ENCODE measurements at places on chromosomes 5 and 9.
A peak's percentile ranks its signal among the peaks of the same experiment; 100 is the strongest.

DNA sequence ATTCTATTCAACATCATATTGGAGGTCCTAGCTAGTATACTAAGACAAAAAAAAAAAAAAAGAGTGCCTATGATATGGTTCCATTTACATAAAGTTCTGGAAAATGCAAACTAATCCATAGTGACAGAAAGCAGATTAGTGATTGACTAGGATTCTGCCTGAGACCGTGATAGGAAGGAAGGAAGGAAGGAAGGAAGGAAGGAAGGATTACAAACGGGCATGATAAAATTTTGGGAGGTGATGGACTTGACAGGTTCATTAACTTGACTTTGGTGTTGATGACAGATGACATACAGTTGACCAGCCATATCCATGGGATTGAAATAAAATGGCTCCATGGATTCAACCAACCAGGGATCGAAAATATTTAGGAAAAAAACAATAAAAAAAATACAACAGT is 79.1 kb upstream of the MAN2A1 start:
- DNase-seq = no peak
- H3K27me3 ChIP-seq = no peaks in the 10 kb centered on the region
- H3K4me3 ChIP-seq = no peak overlapping the region
- no peak overlapping the region for H3K27ac ChIP-seq
- H3K4me1 ChIP-seq = no peaks in the 10 kb centered on the region
- H3K36me3 ChIP-seq = no peaks in the 10 kb centered on the region

DNA sequence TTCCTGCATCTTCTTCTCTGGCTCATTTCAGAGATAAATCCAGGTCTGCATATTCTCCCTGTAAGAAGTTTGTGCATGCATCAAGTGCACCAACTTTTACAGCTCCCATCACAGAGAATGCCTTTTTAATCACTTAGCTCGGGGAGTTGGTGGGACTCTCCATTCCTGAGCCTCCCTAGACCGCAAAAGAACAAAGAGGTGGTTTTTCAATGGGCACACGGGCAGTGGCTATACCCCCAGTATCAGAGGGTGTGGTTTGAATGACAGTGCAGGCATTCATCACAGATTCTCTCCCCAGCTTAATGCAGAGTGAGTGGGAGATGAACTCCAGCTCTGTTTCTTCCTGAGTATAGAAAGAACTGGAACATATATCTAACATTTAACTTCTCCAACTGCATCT is 264.7 kb upstream of the NR4A3 start:
- no peak overlapping the region for H3K4me3 ChIP-seq
- no peaks in the 10 kb centered on the region for H3K36me3 ChIP-seq
- no peak overlapping the region for H3K27ac ChIP-seq
- no peaks in the 10 kb centered on the region for H3K4me1 ChIP-seq

DNA sequence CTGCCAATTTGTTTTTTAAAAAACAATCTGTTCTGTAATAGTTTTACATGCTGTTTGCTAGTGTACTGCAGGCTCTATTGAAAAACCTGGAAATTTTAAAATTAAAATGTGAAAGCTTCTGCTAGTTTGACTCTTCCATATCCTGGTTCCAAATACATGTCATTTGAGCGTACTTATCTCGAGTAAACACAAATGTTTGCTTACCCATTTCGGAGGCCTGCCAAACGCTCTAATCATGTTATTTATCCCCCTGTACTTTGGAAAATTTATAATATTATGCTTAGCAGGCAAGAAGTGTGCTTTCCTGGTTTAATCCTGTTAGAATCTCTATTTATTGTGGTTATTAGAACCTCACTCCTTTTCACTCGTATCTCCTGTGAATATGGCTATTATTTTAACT is 476.8 kb upstream of the CYLC2 start:
- H3K27ac ChIP-seq = no peak overlapping the region
- no peak overlapping the region for H3K4me3 ChIP-seq
- no peaks in the 10 kb centered on the region for H3K4me1 ChIP-seq
- H3K27me3 ChIP-seq = no peaks in the 10 kb centered on the region
- DNase-seq = no peak
- no peaks in the 10 kb centered on the region for H3K36me3 ChIP-seq

GRCh38 chr5:61346511-61346910 is 14.5 kb downstream of the ZSWIM6 start:
- H3K27me3 ChIP-seq = no peaks in the 10 kb centered on the region
- H3K36me3 ChIP-seq = no peaks in the 10 kb centered on the region
- DNase-seq = no peak
- H3K4me3 ChIP-seq = no peak overlapping the region

DNA sequence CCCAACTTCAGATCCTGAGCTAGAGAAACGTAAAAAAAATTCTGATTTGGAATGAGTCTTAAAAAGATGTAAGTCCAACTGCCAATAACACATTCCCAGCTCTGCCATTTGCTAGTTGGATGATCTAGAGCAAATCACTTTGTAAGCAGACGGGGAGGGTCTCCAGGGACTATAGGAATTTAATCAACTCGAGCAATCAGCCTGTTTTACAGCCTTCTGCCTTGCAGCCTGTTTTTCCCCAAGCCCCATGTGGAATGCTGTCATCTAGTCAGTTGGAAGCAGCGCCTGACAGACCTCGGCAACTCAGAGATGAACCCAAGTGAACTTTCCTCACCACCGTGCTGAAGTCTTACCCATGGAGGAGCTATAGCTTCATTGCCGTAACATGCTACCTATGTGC is 34.8 kb upstream of the HRH2 start:
- H3K27ac ChIP-seq = no peak overlapping the region
- no peak overlapping the region for H3K4me3 ChIP-seq
- H3K36me3 ChIP-seq = no peaks in the 10 kb centered on the region
- no peak for DNase-seq

DNA sequence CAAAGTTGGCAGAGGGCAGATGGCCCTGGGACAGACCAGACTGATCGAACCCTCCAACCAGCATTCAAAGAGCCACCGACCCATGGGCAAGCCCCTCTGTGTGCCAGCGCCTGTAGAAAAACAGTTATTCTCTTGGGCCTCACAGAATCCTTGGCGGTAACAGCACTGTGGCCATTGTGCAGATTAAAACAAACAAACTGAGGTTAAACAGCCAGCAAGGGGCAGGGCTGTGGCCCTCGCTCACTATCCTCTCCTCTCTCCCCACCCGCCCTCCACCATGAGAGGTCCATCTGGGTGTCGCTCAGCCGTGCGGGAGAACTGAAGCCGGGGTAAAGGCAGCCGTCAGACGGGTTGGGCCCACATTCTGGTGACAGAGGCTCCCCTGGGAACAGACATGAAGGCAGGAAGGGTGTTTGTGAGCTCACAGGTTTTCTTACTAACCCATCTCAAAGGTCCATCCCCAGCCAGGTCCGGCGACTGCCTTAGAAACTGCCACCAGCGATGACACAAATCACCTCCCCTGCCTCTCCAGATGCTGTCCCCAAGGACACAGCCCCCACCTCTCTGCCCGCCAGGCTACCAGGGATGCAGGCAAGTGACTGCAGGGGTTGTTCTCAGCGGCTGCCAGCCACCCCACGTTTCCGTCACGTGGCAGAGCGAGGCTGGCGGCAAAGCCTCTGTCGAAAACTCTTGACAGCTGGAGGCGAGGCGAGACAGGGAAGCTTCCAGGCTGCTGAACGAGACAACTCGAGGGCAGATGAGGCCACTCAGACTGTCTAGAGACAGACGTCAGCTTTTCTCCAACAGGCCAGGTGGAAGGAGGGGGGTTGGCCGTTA is 75.8 kb upstream of the SARDH start:
- H3K36me3 ChIP-seq = no peaks in the 10 kb centered on the region

GRCh38 chr9:127580879-127581475 is 31.1 kb upstream of the STXBP1 start:
- H3K27ac ChIP-seq = peak overlapping the region; percentile 30
- no peak overlapping the region for H3K4me3 ChIP-seq
- H3K27me3 ChIP-seq = no peaks in the 10 kb centered on the region
- peaks cover 28% of the 10 kb centered on the region for H3K4me1 ChIP-seq
- DNase-seq = no peak
